ENCODE measurements at places on chromosomes 7 and 10.

DNA sequence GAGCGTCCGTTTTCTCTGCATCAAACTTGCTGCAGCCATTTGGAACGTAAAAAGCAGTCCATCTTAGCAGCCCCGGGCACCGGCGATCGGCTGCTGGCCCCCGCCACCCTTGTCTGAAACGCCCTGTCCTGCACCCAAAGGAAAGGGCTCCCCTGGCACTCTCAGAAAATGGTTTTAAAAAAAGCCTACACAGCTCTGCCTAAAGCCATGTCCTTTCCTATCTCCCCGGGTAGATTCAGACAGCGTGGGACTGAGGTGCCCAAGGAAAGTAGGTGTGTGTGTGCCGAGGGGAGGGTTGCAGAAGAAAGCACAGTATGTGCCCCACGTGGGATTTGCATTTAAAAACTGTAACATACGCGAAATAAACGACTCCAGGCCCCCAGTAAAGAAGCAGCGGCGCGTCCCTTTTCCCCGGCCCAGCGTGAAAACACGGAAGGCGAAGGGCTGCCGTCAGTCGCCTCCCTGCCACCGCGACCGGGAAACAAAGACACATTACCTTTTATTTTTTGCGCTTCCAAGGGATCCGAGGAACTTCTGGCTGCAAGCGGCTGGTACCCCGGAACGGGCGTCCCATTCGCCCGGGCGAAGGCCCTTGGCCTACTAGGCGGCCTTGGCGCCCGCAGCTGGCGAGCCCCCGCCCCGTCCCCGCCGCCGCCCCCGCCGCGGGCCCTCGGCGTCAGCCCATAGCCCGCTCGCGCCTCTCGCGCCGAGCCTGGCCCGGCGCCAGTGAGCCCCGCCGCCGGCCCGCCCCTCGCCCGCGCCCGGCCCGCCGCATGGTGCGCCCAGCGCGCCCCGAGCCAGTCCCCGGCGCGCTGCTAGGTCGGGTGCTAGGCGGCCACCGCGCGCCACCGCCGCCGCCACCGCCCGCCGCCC lies 304.6 kb downstream of the PRPF18 start:
- DNase-seq = peak; percentile 45

GRCh38 chr7:18402488-18403183 lies 92.9 kb upstream of the HDAC9 start:
- DNase-seq = no peak

DNA sequence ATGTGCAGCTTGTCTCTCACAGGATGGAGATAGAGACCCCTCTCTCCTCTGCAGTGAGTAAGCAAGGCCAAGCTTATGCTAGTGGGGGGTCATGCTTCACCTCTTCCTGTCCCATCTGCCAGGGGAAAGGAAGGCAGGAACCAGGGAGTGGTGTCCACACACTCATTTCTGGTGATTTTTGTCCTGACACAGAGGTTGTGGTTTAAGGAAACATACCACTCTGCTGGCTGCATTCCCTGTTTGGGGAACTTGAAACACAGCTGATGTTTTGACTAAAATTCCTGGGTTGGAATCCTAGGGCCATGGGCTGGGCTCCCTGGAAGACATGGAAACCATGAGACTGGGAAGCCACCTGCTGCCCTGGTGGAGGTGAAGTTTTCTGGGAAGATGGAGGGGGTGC lies 21.4 kb downstream of the C10orf120 start:
- DNase-seq = no peak

GRCh38 chr7:91297939-91298338 lies 33.7 kb downstream of the FZD1 start:
- DNase-seq = no peak

DNA sequence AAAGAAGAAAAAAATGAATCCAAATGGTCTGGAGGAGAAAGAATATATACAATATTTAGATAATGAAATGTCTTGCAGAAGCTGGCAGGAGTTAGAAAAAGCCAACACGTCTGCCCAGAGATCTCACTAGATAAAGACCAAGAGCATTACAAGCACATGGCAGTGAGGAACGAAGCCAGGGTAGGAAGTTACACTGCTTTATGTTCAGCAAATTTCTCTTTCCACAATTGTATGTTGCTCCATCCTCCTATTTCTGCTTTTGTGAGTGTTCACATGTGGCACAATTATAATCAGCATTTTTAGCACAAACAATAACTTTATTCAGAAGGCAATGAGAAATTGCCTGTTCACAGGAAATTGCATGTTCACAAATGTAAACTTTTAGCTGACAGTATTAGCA lies 53.7 kb downstream of the LRRC17 start:
- DNase-seq = no peak

GRCh38 chr10:50358925-50359687 lies 107.8 kb upstream of the ASAH2 start:
- no peak for DNase-seq

GRCh38 chr10:44424957-44425356 lies 40.1 kb upstream of the CXCL12 start:
- peak; percentile 13 for DNase-seq

DNA sequence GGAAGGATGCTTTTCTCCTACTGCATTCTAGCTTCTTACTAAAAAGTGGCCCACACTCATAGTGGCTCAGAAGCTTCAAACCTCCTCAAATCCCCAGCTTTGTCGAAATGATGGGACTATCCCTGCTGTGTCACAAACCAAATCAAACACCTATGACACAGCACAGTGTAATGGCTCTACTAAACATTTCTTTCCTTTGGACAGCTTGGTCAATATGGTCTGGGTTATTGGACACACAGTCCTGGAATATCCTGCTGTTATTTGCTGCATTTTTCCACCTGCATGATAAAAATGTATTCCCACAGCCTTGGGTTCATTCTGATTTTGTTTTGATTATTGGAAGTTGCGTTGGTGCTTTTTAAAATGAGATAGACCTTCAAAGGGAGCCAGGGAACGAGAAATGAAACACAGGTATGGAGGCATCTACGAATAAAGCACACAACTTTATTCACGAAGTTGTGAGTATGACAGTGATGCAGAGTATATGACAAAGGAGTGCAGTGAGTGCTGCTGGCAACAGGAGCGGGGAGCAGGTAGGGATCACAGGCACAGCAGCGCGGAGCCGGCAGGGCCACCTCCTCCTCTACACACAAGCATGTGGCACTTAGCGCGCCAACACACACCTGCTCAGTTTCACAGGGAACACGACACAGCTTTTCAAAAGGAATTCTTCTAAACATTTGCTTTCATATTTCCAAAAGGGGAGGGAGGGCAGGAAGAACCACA lies 26.5 kb upstream of the AFAP1L2 start:
- DNase-seq = no peak

DNA sequence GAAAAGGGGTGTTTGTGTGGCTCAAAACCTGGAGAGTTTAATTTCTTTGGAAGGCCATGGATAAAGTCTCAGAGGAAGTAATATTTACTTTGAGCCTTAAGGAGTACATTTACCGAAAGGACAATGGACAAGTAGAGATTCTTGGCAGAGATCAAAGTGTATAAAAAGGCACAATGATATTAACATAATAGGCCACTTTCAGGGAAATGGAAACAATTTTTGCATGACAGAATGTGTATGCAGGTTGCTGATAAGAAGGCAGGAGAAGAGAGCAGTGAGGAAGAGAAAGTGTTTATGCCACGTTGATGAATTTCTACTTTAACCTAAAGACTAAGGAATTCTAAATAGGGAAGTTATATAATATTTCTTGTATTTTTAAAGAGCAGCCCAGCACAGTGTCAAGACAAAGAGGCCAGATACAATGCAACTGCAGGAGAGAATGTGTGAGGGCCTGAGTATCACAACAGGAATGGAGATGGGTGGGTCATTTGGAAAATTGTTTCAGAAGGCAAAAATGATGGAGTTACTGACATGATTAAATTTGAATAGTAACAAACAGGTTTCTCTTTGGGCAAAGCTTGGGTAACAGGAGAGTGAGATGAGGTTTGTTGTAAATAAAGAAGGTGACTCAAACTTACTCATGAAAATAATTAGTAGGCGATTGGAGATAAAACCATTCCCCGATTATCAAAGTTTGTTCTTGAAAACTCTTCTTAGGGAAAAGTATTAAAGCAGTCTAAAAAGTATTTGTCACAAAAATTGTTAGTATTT lies 84.1 kb downstream of the THSD7A start:
- DNase-seq = no peak

DNA sequence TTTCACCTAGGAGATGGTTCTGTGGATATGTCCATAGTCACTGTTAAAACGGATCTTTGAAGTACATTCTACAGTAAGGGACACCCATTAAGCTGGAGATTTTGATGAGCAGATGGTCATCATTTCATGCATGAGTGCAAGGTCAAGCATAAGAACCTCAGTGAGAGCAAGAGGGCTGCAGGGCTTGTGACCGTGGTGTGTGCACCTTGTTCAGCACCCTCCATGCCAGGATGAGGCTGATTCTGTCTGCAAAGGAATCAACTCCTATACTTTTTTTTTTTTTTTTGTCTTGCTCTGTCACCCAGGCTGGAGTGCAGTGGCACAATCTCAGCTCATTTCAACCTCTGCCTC lies 17.6 kb downstream of the PDSS1 start:
- DNase-seq = no peak

- DNase-seq = no peak
These were observed 162.3 kb downstream of the SEM1 start for GRCh38 chr7:96547371-96547811.

- DNase-seq = no peak
These were observed 79.2 kb downstream of the NKX6-2 start for GRCh38 chr10:132706701-132707100.
